ENCODE measurements at places on chromosomes 2 and 18.

DNA sequence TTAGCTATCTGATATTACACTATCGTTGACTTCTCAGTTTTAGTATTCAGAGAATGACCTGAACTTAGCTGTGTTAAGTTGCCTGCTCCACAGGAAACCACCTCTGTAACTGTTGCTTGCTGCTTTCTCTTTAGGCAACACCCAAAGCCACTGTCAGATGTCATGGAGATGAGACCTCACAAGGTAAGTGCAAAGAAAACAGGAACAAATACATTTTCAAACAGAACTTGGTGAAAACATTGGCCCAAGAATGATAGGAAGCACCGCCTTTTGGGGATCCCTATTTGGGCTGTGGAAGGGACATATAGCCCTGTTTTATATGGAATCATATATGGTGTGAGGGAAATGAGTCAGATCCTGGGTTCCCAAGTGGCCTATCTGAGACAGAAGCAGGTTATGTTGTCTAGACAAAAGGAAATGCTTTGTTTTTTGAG, 143.4 kb downstream of the UBE2E3 start:
- no peak for DNase-seq

DNA sequence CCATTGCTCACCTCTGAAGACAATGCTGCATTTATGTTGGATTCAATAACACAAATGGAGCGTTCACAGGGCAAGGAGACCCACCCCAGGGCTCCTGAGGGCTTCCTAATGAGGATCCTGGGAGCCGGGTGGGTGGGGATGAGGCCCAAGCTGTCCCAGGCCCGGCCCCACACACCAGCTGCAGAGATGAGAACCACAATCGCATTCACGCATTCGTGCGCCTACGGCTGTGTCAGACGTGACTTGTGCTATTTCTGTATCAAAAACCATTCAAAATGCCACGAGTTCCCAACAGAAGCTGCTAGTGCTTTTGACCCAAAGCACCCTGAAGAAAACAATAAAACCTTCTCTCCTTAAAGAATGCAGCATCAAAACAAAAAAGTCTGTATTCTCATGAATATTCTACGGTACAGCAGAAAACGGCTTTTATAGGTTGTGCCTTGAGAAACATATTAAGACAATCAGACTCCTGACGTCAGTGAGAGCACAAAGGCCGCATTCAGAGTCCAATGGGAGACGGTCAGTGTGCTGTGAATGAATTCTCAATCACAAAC, 205.4 kb downstream of the HDAC4 start:
- DNase-seq = no peak

GRCh38 chr2:64134813-64135212, 9.4 kb downstream of the PELI1 start:
- DNase-seq = no peak

DNA sequence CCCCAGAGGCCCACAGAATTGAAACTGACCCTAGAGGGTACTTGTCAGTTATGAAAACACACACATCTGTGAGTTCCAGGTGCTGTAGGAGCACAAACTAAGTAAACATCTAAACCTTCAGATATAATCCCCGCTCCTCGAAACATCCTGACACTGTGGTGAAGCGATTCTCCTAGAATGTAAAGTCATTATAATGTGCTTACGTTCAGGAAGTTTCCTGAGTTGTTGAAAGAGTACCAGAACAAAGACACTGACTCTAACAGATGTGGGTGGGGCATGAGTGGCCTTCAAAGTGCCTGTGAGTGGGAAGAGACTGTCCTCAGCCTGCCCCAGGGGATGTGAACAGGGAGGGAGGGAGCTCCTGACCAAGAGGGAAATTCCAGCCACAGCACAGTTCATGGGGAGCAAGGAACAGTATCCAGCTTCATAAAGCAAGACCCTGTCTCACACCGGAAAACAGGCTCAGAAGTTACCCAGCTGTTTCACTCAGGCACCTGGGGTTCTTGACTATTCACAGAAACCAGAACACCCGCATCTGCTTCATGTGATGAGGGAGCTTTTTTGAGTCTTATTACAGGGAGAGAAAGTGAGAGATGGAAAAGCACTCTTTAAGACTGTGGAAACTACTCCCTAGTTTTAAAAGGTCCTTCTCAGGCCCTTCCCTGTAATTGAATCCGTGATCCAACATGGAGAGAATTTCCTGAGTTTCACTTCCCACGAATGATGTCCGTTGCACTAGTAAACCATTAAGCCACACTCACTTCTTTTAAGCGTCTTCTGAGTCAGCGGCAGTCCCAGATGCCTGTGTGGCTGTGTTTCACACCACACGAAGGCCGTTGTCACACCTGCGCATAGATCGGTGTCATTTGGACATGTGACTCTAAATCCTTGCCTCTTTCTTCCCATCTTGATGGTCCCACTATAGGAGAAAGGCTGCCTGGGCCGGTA, 88.6 kb upstream of the EML6 start:
- DNase-seq = no peak

GRCh38 chr2:96174251-96175144, 29.3 kb upstream of the DUSP2 start:
- peak; percentile 90 for DNase-seq

DNA sequence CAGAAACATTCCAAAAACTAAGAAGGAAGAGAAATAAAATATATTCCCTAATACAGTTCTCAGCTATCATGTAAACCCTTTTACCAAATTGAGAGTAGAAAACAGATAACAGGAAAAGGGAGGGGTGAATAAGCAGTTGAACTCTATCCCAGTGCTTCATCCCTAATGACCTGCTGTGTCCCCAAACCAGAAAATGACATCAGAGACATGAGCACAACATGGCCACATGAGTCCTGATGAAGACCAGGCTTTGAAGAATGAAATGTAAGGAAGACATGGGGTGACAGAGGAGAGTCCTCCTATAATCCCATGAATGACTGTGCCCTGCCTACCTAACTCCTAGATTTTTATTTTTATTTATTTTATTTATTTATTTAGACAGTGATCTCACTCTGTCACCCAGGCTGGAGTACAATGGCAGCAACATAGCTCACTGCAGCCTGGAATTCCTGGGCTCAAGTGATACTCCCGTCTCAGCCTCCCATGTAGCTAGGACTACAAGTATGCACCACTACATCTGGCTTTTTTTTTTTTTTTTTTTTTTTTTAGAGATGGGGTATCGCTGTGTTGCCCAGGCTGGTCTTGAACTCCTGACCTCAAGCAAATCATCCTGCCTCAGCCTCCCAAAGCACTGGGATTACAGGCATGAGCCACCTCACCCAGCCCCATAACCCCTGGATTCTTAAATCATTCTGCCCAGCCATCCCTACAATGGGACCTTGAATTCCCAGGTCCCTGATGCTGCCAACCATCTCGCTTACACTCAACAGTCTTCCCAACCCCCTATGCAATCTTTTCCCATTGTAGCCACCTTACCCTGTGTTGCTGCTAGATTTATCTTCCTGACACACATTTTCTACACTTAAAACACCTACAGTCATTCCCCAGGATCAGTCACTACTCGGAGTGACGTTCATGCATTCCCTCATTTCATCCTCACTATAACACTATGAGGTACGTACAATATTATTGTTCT, 64.5 kb downstream of the ANKRD44 start:
- no peak for DNase-seq

DNA sequence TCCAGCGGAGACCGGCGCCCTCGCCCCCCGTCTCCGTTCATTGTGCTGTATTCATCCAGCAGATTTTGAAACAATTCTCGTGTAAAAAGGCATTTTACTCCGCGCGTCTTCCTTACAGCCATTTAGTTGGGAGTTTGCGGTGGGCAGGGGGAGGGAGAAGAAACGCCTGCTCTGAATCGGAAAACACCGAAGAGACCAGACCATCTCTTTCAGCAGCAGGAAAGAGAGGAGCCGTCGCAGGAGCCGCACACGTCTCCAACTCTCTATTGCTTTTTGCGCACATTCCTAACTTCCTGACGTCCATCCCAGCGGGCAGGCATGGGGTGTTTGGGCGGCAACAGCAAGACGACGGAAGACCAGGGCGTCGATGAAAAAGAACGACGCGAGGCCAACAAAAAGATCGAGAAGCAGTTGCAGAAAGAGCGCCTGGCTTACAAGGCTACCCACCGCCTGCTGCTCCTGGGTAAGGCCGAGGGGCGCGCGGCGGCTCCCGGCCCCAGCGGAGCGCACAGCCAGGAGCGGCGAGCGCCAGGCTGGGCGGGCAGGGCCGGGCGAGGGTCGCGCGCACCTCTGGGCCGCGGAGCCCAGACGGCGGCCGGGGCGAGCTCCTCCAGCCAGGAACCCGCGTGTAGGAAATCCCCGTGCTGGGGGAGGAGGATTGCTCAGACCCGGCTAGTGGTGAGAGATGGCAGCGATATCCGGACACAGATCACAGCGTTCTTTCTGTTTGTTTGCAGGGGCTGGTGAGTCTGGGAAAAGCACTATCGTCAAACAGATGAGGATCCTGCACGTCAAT, 63.2 kb downstream of the GNAL start:
- DNase-seq = no peak

DNA sequence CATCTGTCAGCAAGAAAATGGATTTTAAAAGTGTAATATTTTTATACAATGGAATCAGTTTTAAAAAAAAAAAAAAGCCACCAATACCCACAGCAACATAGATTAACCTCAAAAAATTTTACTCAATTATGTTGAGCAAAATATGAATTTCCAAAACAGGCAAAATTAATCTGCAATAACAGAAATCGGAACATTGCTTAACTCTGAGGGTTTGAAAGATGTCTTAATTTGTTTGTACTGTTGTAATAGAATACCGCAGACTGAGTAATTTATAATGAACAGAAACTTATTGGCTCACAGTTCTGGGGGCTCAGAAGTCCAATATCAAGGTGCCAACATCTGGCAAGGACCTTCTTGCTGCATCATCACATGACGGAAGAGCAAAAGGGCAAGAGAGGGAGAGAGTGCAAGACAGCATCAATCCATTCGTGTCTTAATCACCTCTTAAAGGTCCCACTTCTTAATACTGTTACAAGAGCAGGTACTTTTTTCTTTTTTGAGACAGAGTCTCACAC, 31.8 kb upstream of the TNFAIP6 start:
- DNase-seq = no peak

DNA sequence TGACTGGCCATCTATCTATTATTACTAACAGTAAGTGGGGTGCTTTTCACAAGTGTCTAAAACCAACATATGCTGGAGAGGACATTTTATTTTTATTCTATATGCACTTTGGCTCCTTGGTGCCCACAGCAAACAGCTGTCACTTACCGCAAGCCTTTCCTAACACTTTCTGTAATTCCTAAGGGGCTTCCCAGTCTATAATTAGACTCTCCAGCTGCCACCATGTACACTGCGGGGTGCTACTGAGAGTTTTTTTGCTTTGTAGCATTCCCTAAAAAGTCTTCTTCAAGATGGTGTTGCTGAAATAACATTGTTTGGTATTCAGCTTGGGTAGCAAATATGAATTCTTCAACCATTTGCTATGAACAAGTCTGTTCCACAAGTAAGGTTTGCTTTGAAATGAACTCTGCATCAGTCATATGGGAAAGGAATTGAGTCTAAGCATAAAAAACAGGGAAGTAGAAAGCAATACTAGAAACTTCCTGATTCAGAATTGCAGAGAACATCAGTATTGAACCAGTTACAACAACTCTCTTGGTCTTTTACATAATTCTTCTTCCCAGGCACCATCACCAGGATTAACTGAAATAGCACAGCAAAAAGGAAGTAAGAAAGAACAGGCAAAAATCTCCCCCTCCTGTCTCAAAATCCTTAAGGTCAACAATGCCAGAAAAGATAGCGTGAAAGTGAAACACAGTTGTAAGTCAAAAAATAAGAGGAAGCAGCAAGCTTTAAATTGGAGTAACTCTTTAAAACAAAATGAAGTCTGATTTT, 28.6 kb downstream of the EPB41L3 start:
- peak; percentile 83 for DNase-seq

GRCh38 chr2:71275939-71276310, 49.0 kb upstream of the PAIP2B start:
- DNase-seq = no peak

DNA sequence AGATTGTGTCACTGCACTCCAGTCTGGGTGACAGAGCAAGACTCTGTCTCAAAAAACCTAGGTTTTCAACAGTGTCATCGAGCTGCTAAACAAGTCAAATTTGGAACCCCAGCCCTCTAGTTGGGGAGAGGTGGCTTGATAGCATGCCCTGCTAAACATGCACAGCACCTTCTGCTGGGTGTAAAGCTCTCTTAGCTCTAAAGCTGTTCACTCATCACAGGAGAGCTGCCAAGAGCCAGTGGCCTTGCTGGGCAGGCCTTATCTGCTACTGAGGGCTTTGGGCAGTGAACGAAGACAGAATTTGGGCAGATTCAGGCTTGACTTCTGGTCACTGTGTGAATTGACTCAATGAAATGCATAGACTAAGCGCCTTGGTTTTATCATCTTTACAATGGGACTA, 101.3 kb downstream of the LYPD1 start:
- no peak for DNase-seq

DNA sequence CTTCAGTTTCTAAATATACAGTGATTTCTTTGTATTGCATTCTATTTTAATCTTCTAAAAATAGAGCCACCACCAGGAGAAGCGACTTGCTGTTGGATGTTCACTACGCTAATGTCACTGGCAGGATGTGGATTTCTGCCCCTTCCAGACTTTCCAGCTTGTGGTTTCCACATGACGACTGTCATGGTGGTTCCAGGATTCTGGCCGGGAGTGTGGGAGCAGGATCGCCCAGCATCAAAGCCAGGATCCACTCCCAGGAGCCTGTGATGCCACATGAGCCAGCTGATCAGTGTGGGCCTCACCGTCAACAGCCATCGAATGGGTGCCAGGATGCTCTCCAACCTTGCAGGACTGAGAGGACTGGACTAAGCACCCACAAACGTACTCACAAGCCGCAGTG, 148.8 kb downstream of the HDAC4 start:
- DNase-seq = no peak

All from NCI-H524 (cell line).